LoVo (cell line): ENCODE measurements at places on chromosomes 13 and 19.
A peak's percentile ranks its signal among the peaks of the same experiment; 100 is the strongest.

DNA sequence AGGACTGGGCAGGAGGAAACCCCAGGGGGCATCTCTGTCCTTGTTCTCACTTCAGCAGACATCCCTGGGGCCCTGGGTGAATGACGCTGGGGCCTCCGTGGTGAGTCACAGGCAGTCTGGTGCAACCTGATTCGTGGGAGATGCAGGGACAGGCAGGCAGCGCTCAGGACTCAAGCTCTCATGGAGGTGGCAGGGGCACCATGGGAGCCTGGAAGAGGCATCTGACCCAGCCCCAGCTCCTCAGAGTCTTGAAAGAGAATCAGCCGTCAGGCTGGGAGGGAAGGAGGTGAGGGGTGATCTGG is 14.0 kb upstream of the PTOV1 start:
- DNase-seq, result no peak

DNA sequence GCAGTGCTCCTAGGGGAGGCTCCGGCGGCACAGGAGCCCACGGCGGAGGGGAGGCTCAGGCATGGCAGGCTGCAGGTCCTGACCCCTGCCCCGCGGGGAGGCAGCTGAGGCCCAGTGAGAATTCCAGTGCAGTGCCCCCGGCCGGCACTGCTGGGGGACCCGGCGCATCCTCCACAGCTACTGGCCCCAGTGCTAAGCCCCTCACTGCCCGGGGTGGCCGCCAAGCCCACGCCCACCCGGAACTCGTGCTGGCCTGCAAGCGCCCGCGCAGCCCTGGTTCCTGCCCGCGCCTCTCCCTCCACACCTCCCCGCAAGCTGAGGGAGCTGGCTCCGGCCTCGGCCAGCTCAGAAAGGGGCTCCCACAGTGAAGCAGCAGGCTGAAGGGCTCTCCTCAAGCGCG is 62.2 kb downstream of the SPRY2 start:
- DNase-seq, result no peak

- no peak for DNase-seq
These were observed 10.7 kb downstream of the IL17D start for GRCh38 chr13:20714161-20714560.

DNA sequence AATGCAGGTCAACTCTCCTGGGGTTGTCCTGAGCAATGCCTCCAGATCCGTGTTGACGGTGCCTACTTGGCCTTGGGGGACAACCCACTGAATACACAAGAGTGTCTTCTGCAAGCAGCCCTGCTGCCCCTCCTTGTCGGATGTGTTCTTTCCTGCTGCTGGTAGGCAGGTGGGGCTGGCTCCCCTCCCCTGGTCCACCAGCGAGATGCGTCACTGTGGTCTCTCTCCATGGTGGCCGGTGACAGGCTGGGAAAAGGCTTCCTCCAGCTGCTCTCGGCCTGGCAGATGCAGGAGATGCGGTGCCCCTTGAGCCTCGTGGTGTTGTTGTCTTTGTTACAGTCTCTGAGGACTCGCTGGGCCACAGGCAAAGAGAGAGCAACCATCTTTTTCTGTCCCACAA is 84.9 kb downstream of the RGCC start:
- no peak for DNase-seq

DNA sequence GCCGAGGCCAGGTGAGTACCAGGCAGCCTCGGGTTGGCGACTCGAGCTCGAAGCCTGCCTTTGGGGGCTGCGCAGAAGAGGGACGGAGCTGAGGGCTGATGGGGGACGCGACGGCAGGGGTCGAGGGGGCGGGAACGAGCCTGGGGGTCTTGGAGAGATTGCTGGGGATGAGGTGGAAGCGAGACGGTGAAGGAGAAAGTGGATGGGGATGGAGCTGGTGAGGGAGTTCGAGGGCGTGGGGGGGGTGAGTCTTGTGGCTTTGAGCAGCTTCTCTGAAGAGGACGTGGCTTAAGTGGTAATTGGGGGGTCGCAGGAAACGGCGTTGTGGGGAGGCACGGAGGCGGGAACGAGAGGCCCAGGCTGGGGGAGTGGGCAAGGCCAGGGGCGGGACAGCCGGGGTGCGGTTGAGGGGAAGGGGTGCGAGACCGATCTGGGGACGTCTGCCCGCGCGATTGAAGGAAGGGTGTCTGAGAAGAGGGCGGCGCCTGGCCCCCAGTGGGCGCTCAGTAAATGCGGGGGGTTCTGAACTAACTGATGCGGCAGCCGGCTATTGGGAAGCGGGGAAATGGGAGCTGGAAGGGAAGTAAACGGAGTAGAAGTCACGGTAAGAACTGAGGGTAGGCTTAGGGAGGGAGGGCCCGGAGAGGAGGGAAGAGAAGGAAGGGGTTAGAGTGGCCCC is 426 bp downstream of the MYO9B start:
- DNase-seq, result peak; percentile 17

DNA sequence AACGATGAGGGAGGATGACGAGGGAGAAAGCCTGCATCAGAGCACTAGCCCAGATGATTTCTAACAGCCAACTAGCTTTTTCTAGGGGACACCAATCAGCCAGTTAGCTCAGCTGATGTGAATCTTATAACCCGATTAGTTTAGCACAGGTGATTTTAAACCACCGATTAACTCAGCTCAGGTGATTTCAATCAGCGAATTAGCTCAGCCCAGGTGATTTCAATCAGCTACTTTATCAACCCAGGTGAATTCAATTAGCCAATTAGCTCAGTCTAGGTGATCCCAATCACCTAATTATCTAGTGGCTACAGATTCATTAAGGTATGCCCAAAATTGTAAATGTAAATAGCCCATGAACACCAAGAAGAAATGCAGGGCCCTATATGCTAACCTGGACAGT is 146.9 kb downstream of the ZNF486 start:
- DNase-seq, result no peak

GRCh38 chr19:28631961-28632360 is 581.0 kb downstream of the UQCRFS1 start:
- no peak for DNase-seq

- peak; percentile 20 for DNase-seq
These were observed 1.5 kb downstream of the MYADM start for GRCh38 chr19:53868892-53869804.
